Mucosa of descending colon (tissue), 3 donors: ENCODE measurements at places on chromosomes 1 and 21. TPM values are rescaled to one million over a fixed set of nuclear protein-coding genes. Genes with fewer than 3 reads are reported as not detected.

DNA sequence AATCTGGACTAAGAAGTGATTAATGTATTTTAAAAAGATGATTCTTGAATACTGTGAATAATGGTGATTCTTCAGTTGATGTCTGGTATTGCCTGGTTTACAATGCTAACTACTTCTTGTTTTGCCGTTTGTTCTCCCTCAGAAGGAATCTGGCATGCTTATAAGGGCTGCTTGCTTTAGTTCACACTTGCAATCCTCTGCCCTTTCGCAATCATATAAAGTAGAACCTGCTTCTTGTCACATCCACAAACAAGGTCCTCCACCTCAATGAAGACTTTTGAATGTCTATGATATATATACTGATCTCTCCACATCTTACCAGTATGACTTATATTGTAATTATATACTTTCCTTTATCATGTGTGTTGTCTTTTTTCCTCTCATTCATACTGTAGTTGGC lies 92.6 kb downstream of the ADGRL4 start:
- no peak for DNase-seq

GRCh38 chr1:87398641-87399040 lies 70.0 kb downstream of the LMO4 start:
- DNase-seq = no peak

DNA sequence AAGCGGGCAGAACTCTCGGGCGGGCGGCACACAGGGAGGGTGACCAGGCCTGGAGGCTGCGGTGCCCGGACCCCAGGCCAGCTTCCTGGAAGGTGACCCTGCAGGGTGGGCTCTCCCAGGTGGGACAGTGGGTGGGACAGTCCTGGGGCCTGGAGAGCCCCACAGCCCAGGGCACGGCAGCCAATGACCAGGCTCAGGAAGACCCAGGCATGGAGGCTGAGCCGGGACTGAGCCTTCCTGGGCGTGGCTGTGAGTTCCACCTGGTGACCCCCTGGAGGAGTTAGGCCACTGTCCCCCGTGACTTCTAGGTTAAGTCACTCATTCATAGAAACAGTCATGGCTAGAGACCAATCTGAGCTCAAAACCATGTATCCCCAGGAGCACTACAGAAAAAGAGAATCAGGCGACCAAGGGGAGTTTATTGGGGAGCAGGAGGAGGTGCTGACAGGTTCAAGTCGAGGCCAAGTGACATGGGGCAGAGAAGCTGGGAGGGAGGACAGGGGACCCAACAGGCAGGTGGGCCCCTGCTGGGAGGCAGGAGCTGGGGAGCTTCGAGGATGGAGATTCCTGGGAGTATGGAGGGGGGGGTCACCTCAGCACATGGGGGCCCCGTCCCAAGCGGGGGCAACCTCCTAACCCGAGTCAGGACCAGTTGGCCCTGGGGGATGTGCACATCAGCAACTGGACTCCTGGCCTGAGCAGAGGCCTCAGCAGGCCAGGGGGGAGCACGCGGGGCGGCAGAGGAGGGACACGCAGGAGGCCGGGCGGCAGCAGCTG lies 1.2 kb downstream of the KRTAP10-5 start:
- no peak for DNase-seq

The GJB5 gene
- total RNA-seq = not detected

DNA sequence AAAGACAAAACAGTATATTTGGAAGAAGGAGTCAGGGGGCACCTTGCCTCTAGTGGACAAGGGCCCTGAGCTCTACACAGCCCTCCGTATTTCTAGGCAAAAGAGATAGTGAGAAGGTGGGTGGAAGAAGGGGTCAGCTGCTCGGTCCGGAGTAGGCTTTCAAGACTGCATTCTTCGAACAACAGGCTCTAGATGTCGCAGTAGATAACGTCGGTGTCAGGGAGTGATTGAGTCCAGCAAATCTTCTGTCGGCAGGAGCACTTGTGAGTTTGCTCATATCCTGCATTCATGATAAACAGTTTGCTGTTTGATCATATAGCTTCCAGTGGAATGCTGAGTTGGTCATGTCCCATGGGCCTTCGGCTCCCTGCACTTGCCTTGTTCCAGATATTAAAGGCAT lies 36.8 kb downstream of the DIPK1A start:
- DNase-seq = no peak

DNA sequence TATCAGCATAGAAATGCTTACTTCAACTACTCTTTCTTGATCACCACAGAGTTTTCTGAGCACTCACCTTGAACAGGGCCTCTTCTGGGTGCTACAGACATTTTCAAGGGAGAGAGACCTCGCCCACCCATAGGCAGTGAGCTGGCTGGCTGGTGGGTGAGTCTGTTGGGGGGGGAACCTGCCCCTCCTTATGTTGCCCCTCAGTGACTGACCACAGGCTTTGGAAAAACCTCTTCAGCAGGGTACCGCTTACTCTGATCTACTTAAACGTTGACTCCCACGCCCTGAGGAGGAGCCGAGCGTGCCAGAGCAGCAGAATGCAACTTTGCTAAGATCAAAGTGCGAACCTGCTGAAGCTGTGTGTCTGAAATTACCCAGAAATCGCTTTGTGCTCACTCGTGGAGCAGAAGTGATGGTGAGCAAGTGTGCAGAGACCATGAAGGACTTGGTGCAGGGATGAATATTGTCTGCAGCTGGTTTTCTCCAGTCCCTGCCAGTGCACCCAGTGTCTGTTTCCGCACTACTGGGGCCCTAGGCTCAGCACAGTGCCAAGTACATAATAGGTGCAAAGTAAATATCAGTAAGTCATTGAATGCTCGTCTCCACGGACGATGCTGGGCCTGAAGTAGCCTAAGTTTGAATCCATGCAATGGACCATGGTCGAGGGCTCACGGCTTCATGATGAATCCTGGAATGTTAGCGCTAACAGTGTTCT lies 158.7 kb upstream of the IRF2BP2 start:
- peak; percentile 70 for DNase-seq

DNA sequence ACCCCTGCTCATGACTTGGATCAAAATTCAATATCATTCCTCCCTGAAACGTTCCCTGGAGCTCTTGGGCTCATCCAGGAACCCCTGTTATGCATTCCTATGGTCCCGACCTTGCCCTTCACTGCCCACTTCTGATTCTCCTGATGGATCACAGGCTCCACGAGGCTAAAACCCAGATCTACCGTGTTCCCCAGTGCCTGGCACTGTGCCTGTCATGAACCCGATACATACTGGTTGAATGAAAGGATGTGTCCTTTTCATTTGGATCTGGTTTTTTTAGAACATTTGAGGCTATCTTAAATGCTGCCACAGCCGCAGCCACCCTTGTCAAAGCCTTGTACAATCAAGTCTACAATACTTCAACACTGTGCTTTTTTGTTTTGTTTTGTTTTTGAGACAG lies 22.2 kb upstream of the OPRD1 start:
- no peak for DNase-seq

- no peak for DNase-seq
Observed at GRCh38 chr1:8010080-8010664, 15.9 kb downstream of the ERRFI1 start.

GRCh38 chr1:93820554-93821422 lies 58.2 kb downstream of the DNTTIP2 start:
- no peak for DNase-seq

DNA sequence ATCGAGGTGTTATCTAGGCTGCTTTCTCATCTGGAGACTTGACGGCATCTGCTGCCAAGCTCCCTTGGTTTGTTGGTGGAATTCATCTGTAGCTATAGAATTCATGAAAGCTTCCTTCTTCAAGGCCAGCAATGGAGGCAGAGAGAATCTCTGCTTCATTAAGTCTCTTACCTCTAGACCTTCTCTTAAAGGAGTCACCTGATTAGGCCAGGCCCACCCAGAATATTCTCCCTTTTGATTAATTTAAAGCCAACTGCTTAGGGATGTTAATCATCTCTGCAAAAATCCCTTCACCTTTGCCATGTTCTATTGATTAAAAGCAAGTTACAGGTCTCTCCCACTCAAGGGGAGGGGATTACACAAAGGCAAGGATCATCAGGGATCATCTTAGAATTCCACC lies 5.3 kb upstream of the NCF2 start:
- no peak for DNase-seq

DNA sequence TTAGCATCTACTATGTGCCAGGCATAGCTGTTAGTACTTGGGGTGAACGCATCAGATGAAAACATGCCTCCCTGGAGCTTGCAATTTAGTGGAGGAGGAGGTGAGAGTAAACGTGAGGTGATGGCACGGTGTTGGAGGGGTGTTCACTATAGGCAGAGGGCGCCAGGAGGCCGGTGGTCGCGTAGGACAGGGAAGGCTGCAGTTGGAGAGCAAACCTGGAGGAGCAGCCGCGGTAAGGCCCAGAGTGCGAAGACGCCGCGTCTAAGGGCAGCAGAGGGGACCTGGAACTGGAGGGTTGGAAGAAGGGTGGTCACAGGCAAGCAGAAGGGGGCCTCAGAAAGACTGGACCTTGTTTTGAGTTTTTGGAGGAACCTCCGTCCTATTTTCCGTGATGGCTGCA lies 30.2 kb upstream of the TRIM17 start:
- no peak for DNase-seq
